NCI-H1436 treated with DMSO at 0.1 percent for 48 hours (cell line): ENCODE measurements at places on chromosomes 6 and 20.

DNA sequence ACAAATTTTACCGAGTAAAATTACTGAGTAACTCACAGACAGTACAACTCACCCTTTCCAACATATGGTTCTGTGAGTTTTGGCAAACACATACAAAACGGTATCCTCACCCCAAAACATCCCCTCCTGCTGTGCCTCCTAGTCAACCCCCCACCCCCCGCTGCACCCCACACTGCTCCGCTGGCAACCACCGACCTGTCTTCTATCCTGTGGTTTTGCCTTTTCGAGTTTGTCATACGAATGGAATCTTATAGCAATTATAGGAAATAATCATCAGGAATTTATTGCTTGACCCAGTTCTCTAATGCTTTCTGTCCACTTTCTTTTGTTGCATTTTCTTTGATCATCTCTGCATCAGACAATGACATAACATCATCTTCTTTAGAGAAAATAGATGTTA, 312.3 kb downstream of the KIF16B start:
- DNase-seq, result no peak

GRCh38 chr6:122754191-122754731, 25.3 kb upstream of the FABP7 start:
- DNase-seq, result no peak

GRCh38 chr6:90025523-90026061, 131.3 kb downstream of the GJA10 start:
- DNase-seq, result peak; percentile 52

DNA sequence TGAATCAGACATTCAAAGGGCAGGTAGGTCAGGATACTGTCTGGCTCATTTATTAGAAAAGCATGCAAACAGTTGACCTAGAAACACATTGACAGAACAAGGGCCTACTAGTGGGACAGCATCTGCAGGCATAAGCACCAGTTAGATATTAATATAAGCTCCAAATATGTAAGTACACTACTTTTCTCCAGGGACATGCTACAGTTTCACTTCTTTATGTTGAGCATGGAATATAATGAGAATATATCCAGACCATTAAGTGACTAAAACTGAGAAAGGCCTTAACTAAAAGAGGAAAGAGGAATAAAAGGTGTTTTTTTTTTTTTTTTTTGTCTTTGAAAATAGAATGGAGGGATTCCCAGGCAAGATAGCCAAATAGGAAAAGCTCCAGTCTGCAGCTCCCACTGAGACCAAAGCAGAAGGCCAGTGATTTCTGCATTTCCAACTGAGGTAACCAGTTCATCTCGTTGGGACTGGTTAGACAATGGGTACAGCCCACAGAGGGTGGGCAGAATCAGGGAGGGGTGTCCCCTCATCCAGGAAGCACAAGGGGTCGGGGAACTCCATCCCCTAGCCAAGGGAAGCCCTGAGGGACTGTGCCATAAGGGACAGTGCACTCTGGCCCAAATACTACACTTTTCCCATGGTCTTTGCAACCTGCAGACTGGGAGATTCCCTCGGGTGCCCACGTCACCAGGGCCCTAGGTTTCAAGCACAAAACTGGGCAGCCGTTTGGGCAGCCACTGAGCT, 251.6 kb downstream of the PHF3 start:
- DNase-seq, result no peak

DNA sequence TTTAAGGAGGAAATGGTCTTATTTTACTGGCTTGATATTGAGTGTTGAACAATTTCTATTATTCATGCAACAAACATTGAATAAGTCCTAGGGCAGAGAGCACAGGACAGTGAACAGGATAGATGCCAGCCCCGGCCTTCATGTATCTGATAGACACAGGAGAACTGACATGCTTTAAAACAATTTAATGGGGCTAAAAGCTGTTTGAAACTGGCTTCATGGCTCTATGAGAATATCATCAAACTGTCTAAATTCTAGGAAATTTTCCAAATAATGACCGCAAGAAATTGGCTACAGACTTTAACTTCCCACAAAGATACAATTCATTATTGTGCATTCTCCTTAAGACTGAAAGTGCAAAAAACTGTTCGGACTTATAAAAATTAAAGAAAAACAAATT, 69.0 kb downstream of the ID4 start:
- no peak for DNase-seq

GRCh38 chr6:1067346-1067745, 244.6 kb upstream of the FOXQ1 start:
- no peak for DNase-seq

- no peak for DNase-seq
Observed at GRCh38 chr6:129297592-129297991, 412.4 kb downstream of the ARHGAP18 start.

- no peak for DNase-seq
Observed at GRCh38 chr20:11966186-11966585, 48.5 kb downstream of the BTBD3 start.

DNA sequence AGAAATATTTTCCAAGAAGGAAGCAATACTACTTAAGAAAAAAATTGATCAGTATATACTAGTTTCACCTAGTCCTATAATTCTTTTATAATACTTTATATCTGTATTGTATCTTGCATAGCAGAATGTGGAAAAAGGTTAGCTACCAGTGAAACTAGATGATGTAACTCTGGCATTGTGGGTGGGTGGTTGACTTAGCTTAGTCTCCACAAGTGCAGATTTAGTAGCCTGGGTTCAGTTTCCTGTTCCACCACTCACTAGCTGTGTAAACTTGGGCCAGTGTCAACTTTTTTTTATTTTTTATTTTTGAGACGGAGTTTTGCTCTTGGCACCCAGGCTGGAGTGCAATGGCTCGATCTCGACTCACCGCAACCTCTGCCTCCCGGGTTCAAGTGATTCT, 2.0 kb downstream of the MUC21 start:
- no peak for DNase-seq

DNA sequence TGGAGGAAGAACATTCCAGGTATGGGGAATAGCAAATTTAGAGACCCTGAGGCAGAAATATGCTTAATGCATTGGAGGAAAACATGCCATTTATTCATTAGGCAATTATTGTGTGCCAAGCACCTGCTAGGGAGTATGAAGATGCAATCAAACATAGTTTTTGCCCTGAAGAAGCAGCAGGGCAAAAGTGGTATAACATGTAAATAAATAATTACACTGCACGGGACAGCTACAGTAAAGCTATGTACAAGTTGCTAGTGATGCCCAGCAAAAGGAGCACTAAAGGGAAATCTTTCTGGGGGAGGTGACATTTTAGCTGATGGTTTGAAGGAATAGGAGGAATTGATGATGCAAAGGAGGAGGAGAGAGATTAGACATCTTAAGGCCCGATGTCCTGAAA, 624 bp upstream of the TJAP1 start:
- DNase-seq, result no peak

DNA sequence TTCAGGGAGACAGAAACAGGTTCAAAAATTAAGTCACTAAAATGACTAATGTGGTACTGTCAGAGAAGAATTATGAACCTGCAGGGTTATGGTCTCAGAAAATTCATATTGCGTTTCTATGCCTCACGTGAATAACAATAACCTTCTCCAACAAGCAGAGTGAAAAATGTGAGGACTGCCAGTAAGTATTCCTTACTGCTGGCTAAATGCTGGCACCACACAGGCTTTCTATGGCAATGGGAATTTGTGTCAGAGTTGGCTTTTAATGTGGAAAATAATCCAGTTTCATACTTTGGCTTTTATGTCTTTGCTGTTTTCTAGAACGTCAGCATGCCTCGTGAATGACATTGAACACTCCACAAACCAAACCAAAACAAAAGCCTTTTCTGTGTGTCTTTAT, 656.0 kb downstream of the KIF16B start:
- no peak for DNase-seq

- no peak for DNase-seq
Observed at GRCh38 chr6:136866872-136867416, 44.6 kb downstream of the PEX7 start.

DNA sequence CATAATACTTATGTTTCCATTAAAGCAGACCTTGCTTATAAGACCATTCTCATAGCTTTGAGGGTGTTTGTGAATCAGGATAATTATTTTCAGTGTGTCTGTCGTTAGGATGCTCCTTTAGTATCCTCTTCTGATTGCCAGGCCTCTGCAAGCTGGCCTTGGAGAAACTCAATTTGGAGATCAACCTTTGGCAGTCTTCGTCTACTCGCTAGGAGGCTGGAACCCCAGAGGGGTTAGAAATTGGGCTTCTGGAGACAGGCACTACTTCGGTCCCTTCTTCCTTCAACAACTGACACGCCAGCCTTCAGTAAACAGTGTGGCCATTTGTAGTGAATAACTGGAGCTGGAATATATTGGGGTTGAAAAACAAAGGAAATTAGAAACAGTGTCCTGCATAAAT, 100.8 kb upstream of the CITED2 start:
- DNase-seq, result no peak

DNA sequence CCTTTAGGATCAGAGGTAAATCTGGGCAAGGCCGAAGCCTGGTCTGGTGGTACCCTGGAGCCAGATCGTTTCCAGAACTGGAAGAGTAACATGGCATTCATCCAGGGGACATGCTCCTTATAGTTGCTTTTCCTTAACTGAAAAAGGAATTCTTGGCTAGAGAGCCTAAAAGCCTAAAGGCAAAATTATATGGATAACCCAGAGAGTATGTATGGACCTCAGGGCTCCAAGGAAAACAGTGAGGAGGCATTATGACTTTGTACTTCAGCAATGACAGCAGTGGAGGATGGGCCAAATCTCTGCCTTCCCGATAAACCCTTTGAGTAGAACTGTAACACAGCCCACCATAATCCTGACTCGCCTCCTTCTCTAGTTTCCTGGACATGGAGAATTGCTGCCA, 29.3 kb downstream of the ARHGAP18 start:
- DNase-seq, result no peak

- DNase-seq, result no peak
Observed at GRCh38 chr6:4185419-4185818, 50.0 kb upstream of the ECI2 start.

- DNase-seq, result no peak
Observed at GRCh38 chr20:59406446-59406845, 106.0 kb downstream of the EDN3 start.

- no peak for DNase-seq
Observed at GRCh38 chr20:50654904-50655303, 36.4 kb downstream of the RIPOR3 start.

- peak; percentile 82 for DNase-seq
Observed at GRCh38 chr6:132933090-132933489, 118.7 kb downstream of the RPS12 start.

- DNase-seq, result no peak
Observed at GRCh38 chr6:92700411-92700810, 718.9 kb downstream of the EPHA7 start.

DNA sequence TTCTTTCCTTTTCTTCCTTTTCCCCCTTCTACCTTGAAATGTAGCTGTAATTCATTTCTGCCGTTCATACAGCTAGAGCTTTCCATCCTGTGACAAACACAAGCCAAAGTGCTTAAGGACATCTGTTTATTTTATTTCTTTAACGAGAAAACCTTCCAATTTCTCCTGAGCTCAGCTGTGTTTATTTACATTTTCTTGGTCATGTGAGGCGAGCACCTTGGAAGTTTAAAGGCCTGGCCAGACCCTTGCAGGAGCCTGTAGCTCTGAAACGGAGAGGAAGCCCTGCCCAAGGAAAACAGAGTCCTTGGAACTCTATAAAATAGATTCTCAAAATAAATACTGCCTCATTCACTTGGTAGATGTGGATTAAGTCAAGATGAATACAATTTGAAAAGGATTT, 223.1 kb downstream of the EYA2 start:
- DNase-seq, result no peak

DNA sequence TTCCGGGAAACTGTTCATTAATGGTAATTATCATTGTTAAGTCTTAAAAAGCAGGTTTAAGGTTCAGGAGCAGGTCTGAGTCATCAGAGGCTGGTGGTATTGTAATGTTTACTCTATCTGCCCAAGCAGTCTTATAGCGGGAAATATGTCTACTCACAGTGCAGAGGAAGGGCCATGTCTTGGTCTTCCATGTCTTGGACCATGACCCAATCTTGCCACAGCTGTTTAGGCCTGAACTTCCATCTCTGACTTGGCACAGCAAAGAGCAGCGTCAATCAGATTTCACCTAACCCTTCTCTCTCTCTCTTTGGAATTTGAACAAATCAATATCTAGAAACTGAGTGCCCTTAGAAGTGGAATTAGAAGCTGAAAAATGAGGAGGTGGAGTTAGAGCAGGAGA, 25.8 kb downstream of the SLC2A12 start:
- no peak for DNase-seq

DNA sequence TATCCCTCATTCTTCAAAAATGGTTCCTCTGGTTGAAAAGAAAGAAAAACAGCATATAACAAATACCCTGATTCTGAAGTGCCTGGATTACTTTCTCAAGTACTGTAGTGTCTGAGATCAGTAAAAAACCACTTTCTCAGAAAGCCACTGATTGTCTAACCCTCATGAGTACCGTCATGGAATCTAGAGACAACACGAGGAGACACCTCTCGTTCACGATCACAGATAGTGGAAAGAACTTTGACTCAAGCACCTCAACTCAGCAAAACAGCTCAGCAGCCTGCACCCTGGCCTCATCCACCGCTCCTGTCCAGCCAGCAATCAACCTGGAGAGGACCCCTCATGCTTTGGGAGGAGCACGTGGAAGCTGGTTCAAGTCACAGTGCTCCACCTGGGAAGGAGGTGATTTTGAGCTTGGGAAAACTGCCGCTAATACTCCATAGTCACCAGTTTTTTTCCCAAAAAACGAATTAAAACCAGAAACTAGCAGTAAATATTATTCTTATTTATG, 1.0 kb downstream of the SCML4 start:
- no peak for DNase-seq

DNA sequence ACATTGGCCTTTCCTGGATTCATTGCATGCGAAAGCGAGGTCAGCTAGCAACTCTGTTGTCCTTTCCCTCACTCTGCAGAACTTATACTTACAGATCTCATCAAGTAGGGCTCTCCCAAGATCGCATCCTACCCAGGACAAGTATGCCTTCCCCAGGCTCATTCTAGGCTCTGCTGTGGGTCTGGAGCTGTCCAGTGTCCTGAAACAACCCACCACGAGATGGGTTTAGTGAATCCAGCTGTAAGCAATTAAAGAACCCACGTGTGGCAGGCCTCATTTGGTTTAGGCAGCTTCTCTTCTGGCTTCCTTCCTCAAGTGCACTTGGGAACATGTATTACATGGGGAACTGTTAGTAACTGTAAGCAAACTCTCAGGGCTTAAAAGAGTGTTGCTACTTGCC, 406.5 kb upstream of the CHD6 start:
- no peak for DNase-seq

DNA sequence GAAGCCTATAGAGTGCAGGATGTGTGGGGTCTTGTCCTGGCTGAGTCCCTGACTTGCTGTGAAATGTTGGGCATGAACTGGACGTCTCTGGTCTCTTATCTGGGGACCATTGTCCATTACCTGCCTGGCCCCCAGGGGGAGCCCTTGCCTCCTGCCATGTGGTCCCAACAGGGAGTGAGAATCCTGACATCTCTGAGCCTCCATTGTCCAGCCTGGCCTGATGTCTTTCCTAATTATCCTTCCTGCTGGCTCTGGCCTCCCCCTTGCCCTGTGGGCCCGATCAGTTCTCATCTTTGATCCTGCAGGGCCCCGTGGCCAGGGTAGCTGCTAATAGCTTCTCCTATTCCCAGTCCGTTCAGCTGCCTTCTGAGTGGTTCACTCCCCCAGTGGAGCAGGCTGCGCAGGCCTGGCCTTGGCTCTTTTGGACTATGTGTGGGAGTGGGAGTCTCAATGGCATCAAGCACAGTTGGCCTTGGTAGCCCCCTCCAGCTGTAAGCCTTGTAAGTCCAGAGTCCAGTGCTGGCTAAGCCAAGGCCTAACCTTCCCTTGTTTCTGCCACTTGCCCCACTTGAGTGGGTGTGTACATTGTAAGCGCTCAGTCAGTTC, 77.9 kb upstream of the RALY start:
- DNase-seq, result no peak
